ENCODE measurements at places on chromosomes 4 and X.

- DNase-seq = no peak
Observed at GRCh38 chr4:77538144-77538543, 67.5 kb upstream of the CXCL13 start.

GRCh38 chr4:23060776-23061175 lies 368.0 kb downstream of the GBA3 start:
- no peak for DNase-seq

DNA sequence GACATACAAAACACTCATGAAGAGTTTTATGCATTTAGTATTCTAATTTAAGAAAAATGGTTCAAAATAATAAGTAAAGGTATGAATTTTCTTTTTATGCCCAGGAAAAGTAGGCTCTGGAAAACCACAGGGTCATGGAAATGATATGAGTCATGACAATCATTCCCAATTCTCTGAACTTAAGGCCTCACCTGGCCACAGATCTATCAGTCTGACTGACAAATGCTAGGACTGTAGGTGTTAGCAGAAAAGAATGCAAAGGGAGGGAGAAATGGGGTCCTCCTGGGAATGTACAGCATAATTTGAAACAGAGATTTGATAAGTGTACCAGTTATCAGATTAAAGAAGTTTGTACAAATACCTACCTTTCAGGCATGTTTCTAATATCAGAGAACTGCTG lies 270.5 kb upstream of the ARSJ start:
- no peak for DNase-seq

GRCh38 chr4:168475745-168476144 lies 4.5 kb downstream of the DDX60L start:
- no peak for DNase-seq

GRCh38 chr4:121913667-121914066 lies 38.2 kb downstream of the TRPC3 start:
- DNase-seq = no peak

DNA sequence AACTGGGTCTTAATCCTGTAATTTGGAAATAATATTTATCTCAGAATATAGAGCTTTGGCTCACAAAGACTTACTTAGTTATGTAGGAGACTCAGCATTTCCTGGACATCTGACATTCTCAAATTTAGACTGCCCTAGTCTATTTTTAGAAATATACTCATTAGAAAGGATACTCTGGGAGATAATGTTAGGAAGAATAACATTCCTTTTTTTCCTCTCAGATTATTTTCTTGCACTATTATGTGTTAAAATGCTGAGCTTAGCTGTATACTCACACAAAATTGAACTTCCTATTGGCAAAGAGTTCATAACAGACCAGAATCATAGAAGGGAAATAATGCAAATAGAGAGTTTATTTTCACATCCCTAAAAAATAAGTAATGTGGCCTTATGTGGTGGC lies 1424.9 kb upstream of the PCDH7 start:
- no peak for DNase-seq

GRCh38 chr4:24850674-24851073 lies 55.3 kb downstream of the SOD3 start:
- no peak for DNase-seq

DNA sequence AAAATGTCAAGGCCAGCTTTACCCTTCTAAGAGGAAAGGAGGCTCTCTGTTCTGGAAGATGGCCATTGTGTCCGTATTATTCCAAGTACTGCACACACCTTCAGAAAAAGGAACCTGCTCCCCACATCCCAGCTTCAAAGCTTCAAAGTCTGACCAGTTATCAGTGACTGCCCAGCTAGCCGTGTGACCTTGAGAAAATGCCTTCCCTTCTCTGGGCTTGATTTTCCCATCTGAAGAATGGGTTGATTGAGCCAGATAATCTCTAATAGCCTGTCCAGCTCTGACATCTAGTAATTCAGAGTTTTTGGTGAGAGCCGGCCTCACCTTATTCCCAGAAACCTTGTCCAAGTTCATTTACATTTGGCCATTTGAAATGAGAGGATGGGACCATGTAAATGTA lies 3.0 kb downstream of the LONRF3 start:
- DNase-seq = no peak

- DNase-seq = no peak
Observed at GRCh38 chr4:60780874-60781273, 419.3 kb upstream of the ADGRL3 start.
